HAP-1 (cell line): ENCODE measurements at places on chromosomes 3 and 15.

- DNase-seq = peak; percentile 99
Measured at GRCh38 chr15:70703096-70703878, 60.1 kb downstream of the UACA start.

- no peak for DNase-seq
Measured at GRCh38 chr3:168289471-168290008, 193.8 kb upstream of the GOLIM4 start.

GRCh38 chr3:23079976-23080375, 123.2 kb upstream of the UBE2E2 start:
- peak; percentile 67 for DNase-seq

GRCh38 chr3:56629451-56629850, 53.6 kb downstream of the TASOR start:
- DNase-seq = no peak

GRCh38 chr3:172087602-172088580, 48.5 kb downstream of the FNDC3B start:
- DNase-seq = no peak

DNA sequence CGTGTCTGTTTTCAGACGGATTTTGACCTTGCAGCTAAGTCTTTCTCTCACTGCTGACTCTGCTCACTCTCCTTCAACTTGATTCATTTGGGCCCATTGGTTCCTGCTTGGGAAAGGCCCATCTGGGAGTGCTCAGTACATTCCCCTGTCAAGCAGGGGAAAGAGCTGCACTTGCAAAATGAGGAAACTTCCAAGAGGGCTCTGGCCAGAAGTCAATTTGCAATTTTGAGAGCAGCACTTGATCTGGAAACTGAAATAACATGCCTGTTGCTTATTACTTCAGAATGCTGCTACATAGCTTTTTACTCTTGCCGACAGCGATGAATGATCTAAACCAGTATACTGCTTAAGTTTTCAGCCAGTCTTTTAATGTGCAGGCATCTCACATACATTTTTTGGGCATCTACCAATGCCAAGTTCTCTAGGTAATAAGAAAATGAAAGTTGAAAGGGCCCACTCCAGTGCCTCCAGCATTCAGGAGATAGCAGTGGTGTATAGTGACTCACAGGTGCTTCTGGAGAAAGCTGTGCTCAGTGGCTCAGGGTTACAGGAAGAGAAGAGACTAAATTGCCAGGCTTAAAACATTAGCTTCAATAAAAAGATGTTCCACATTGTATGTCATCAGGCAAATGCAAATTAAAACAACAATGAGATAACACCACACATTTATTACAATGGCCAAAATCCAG, 70.1 kb upstream of the RORA start:
- DNase-seq = no peak

DNA sequence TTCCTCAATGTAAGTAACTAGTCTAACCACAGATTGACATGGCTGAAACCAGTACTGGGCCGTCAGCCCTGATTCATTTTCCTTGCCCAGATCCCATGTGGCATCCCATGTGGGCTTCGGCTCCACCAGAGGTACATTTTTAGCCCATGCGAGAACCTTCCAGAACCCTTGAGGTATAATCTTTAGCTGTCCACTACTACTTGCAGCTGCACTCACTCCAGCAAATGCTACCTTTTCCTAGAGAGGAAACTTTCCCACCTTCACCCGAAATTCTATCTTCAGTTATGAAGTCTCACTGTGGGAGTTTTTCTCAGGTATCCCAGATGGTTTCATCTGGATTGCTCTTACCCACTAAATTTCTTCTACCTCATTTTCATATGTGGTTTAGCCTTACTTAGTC, 907.2 kb downstream of the ROBO1 start:
- no peak for DNase-seq

GRCh38 chr15:75158402-75158801, 43.3 kb upstream of the C15orf39 start:
- no peak for DNase-seq

DNA sequence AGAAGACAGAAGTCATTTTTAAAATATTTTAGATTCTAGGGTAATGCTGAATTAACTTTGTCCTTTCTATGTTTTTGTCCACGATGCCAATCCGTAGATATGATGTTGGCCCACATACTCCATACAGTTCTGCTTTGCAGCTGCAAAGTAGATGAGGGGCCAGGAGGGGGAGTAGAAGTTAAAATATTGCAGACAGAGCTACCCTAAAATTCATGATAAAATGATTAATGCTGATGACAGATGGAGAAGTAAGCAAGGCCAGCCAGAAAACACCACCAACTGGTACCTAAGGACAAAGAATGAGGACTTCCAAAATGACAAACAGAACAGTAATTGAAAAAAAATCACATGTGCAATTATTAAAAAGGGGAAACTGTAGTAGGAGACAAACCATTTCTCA, 756.6 kb upstream of the ARPP21 start:
- no peak for DNase-seq

DNA sequence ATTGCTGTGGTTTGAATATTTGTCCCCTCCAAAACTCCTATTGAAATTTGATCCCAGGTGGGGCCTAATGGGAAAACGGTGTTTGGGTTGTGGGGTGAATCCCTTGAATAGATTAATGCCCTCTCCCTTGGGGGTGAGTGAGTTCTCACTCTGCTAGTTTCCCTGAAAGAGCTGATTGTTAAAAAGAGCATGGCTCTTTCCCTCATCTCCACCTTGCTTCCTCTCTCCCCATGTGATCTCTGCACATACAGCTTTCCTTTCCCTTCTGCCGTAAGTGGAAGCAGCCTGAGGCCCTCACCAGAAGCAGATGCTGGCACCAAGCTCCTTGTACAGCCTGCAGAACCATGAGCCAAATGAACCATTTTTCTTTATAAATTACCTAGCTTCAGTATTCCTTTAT, 394.9 kb upstream of the WNT5A start:
- no peak for DNase-seq

GRCh38 chr15:90062462-90062932, 39.8 kb downstream of the IDH2 start:
- no peak for DNase-seq

GRCh38 chr3:120615847-120616609, 19.9 kb downstream of the NDUFB4 start:
- peak; percentile 91 for DNase-seq

DNA sequence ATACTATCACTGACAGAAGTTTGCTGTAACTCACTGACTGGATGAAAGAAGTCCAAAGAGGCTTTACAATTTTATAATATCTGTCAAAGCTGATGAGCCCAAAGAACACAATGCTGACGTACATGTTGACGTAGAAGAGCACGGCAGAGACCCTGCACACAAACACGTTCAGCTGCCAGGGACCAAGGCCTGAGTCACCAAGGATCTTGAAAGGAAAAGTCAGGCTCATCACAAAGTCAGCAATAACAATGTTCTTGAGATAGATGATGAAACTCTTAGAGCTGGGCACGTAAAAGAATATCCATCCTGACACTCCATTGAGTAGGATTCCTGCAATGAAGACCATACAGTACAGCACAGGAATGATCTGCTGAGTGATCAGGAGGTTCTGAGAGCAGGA, 10.9 kb upstream of the GPR171 start:
- DNase-seq = no peak

GRCh38 chr3:129656659-129657247, 50.3 kb upstream of the PLXND1 start:
- DNase-seq = peak; percentile 36

DNA sequence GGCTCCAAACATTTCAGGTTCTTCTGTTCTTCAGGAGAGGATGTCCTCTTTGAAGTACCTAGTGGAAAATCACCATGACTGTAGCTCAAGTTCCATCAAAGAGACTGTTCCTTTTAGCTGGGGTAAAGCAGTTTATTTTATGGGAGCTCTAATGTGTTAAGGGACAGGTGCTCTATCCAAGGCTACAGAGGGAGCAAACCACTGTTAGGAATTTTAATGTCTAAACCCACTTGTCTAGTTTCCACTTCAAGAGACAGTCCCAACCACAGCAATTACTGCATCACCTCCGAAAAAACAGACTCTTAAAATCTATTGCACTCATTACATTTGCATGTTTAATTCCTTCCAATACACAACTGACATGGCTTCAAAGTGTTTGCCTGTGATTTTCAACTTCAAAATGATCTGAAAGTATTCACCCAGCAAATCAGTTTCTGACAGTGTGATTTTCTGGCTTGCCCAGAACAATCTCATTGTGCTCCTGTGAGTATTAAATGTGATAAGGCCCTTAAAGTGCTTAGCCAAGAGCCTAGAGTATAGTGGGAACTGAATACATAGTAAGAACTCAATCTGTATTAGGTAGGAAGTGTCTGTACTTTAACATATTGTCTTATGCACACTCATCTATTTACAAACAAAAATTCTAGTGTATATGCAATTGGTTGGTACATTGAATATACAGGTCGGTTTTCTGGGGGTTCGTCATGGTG, 266.5 kb upstream of the CCDC54 start:
- DNase-seq = no peak

GRCh38 chr3:1843111-1843510, 255.6 kb upstream of the CNTN4 start:
- no peak for DNase-seq

DNA sequence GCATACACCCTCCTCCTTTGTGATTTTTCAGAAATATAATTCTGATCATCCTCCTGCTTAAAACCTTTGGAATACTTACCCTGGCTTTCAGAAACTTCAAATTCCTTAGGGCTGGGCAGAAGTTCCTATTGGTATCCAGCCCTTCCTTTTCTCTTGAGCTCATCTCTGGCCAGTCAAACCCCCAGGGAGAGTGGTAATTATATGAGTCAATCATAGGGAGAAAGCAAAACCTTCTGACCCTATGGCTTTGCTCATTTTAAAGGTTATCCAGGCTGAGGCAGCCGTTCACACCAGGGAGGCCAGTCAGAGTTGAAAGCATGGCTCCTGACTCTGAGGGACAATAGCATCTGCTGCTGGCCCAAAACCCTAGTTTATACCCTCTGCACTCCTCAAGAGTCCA, 23.9 kb upstream of the CTNNB1 start:
- DNase-seq = no peak

DNA sequence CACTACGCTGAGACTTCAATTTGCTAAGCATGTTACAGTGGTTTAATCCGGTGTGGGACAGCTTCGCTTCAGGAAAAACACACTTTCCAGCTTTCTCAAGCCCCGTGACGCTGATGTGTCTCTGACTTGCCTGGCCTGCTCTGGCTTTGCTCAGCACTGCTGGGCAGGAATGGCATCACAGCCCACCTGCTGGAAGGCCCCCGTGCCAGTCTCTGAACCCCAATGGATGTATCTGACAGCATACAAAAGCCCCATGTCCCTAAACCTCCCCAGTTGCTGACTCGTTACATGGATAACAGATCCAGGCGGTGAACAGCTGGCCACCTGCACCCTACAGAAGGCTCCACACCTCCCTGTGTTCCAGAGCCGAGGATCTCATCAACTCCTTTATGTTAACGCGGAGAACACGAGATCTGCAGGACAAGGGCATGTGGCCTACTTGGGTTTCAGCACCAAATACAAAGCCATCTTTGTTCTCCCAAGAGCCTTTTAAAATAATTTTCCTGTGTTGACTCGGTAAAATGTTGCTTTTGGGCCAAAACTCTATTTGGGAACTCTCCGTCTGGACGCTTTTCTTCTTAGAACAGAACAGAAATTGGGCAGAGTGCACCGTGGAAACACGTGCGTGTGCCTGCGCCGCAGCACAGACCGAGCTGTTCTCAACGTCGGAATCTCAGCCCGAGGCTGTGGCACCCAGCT, 61.4 kb downstream of the ATP10A start:
- DNase-seq = no peak

- no peak for DNase-seq
Measured at GRCh38 chr3:191435981-191436380, 25.0 kb upstream of the PYDC2 start.

DNA sequence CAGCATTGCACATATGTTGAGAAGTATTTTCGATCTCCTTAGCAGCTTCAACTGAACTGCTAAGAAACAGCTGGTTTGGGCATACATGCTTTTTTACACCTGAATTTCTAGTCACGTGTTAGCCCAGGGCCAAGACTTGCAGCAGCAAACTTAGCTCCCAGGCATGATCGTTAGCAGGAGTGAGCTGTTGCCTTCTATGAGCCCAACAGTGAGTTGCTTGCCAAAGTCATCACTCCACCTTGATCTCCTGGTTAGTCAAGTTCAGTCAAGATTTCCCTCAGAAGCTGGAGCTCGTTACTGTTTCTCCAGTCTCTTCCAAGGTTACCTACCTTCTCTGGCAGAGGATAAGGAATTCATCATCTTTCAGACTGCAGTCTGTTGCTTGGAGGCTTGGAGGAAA, 100.4 kb upstream of the SEMA6D start:
- DNase-seq = no peak

DNA sequence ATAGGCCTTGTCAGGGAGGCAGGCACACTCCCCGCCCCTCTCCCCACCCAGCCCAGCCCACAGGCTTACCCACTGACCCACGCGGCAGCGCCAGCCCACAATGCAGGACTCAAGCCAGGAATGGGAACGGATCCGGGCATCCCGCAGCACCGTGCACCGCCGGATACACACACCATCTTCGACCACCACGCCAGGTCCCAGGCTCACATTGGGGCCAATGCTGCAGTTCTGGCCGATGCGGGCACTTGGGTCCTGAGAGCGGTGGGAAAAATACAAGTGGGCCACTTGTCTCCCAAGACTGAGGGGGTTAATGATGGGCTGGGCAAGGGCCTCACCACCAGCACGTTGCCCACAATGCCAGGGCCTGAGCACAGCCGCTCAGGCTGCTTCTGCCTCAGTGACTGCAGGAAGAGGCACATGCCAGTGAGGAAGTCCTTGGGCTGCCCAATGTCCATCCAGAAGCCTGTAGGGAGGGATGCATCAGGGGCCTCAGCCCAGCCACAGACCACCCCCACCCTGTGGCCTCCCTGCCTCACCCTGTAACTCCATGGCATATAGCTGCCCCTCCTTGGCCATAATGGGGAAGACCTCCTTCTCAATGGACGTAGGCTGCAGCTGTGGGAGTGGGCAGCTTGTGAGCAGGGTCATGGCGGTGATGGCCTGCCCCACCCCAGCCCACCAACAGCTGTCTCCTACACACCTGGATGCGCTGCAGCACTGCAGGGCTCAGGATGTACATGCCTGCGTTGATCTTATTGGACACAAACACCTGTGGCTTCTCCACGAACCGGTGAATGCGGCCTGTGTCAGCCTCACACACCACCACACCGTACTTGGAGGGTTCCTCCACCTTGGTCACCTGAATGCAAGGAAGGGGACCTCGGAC, 1.6 kb downstream of the GMPPB start:
- DNase-seq = no peak

DNA sequence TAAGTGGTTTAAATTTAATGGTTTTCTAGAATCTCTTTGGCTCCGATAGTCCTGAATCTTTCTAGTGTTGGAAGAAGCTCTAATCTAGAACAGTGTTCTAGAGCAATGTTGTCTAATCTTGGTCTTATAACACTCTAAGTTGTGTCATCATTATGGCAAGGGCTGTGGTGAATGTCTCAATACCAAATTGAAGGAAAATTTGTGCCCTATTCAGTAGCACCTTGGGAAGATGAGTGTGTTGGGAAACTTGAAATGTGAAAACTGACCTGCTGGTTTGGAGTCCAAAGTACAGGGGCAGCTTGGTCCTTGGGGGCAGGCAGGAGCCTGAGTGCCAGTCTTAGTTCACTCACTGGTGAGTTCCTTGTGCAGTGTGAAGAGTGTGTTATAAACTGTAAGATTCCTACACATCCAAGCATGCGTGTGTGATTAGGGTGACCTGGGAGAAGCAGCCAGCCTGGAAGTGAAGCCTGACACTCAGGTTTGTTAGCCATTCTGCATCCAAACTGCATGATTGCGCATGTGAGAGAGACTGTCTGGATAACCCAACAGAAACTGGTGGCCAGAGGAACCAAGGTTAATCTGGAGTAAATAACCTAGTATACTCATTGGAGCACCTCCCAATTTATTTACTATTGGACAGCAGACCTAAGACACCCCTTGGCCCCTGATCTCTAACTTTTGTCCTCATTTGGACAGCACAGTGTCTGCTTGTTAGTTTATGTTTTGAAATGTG, 14.6 kb downstream of the ZNF592 start:
- no peak for DNase-seq
